AG08395 (cell line): ENCODE measurements at places on chromosomes 2 and 18.

- DNase-seq = no peak
These were observed 13.4 kb upstream of the RBMS1 start for GRCh38 chr2:160507046-160507407.

- DNase-seq = no peak
These were observed 17.1 kb upstream of the THADA start for GRCh38 chr2:43612944-43613343.

GRCh38 chr18:42635378-42636048 is 480.0 kb downstream of the RIT2 start:
- DNase-seq = no peak

GRCh38 chr2:195395362-195395761 is 261.7 kb upstream of the SLC39A10 start:
- DNase-seq = no peak

DNA sequence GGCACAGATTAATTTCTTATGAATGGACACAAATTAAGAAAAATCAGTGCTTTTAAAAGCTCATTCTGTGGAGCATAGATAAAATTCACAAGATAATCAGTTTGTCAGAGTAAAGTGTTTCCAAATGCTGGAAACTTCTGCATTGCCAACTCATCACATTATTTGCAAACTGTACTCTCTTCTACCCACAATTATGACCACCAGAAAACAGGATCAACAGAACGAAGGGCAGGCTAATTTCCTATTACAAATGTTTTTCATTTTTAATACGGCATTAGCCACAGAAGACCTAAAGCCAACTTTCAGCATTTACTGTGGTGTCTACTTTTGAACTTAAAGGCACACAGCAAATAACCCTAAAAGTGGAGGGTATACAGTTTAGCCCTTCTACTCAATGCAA is 6.0 kb downstream of the IRS1 start:
- DNase-seq = no peak

GRCh38 chr18:14074187-14074586 is 58.0 kb downstream of the ZNF519 start:
- no peak for DNase-seq
